ENCODE measurements at places on chromosomes 12 and 14. TPM values are rescaled to one million over a fixed set of nuclear protein-coding genes. Genes with fewer than 3 reads are reported as not detected.

PAPLN gene
- total RNA-seq, result 0.22 TPM

FAM90A1 gene
- not detected for total RNA-seq

GRCh38 chr12:57904426-57904825 is 36.9 kb upstream of the ATP23 start:
- DNase-seq, result no peak

DNA sequence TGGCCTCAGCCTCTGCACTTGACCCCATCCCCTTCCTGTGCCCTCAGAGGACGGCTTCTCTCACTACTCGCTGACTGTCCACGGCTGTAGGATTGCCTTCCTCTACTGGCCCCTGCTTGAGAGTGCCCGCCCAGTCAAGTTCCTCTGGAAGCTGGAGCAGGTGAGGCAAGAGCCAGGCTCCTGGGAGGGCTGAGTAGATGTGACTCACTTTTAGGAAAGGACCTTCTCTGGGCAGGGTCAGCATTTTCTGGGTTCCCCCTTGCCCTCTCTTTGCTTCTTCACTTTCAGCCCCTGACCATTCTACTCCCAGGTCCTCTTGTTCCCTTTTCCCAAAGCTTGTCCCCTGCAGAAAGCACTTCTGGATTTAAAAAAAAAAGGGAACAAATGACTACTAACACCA is 7.7 kb downstream of the CLSTN3 start:
- DNase-seq, result no peak

DNA sequence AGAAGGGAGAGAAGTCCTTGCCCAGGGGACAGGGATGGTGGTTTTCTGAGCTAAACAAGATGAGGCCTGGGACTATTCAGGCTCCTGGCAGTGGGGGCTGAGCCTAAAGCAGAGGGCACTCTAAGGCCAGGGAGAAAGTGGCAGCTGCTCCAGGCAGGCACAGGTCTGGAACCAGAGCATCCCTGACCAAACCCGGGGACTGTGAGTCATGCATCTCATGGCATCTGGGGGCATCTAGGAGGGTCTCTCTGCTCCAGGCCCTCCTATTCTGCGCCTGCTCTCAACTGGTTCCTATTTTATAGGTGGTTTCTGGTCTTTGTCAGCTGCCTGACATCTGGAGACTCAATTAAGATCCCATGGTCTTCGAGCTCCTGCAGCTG is 11.6 kb downstream of the KRT7 start:
- DNase-seq, result no peak

GRCh38 chr12:9751204-9752144 is 9.2 kb downstream of the CD69 start:
- DNase-seq, result peak; percentile 69

GRCh38 chr12:68636268-68636667 is 25.6 kb downstream of the RAP1B start:
- DNase-seq, result peak; percentile 82

GRCh38 chr12:132083614-132083940 is 60.5 kb downstream of the DDX51 start:
- DNase-seq, result no peak

GRCh38 chr12:20280515-20280914 is 87.8 kb upstream of the PDE3A start:
- peak; percentile 7 for DNase-seq

Measured in GM23248 (cell line).